Activated CD4-positive, alpha-beta T cell treated with anti-CD3 and anti-CD28 coated beads, Interleukin-2, amount 10 ng/mL, durations not matched to agents 24 days and 14 days (primary cell): ENCODE measurements at places on chromosomes 1 and 21. TPM values are rescaled to one million over a fixed set of nuclear protein-coding genes. Genes with fewer than 3 reads are reported as not detected.

- H3K27me3 ChIP-seq, result peaks cover 2% of the 10 kb centered on the region
- no peak overlapping the region for H3K27ac ChIP-seq
- H3K36me3 ChIP-seq, result no peaks in the 10 kb centered on the region
- DNase-seq, result no peak
Observed at GRCh38 chr1:225746361-225747179, 31.1 kb upstream of the SRP9 start.

DNA sequence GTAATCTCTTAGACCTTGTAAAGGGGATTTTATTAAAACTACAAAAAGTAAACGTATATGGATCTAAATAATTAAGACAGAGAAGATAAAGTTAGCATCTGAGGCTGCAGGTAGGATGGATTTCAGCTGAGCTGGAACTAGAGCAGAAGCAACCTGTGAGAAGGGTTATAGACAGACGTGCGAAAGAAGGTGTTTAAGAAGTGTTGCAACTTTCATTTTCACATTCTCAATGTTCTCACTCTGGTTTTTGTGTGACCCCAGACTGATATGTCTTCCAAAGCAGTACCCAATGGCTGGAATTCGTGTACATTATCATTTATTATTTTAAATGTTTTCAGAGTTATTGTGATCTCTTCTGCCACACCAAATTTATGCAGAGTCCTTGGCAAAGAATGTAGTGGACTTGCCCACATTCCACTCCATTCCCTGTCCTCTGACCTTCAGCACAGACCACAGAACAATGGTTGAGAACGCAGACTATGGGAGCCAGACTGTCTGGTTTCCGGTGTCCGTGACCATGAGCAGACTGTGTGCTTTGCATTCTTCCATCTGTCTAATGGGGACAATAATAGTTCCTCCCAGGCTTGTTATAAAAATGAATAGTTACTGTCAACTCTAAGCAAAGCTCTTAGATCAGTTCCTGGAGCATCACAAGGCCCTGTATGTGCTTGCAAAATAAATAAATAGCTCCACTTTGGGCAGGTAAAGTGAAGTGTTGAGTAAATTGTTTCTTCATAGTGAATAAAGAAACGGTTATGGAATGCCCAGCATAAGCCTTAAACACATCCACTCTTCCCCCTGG lies 140.6 kb upstream of the SAMSN1 start:
- H3K36me3 ChIP-seq, result peaks cover 5% of the 10 kb centered on the region
- peak overlapping the region; percentile 25 for H3K4me3 ChIP-seq
- H3K4me1 ChIP-seq, result peaks cover 46% of the 10 kb centered on the region
- H3K27ac ChIP-seq, result peak overlapping the region; percentile 31
- no peaks in the 10 kb centered on the region for H3K27me3 ChIP-seq

DNA sequence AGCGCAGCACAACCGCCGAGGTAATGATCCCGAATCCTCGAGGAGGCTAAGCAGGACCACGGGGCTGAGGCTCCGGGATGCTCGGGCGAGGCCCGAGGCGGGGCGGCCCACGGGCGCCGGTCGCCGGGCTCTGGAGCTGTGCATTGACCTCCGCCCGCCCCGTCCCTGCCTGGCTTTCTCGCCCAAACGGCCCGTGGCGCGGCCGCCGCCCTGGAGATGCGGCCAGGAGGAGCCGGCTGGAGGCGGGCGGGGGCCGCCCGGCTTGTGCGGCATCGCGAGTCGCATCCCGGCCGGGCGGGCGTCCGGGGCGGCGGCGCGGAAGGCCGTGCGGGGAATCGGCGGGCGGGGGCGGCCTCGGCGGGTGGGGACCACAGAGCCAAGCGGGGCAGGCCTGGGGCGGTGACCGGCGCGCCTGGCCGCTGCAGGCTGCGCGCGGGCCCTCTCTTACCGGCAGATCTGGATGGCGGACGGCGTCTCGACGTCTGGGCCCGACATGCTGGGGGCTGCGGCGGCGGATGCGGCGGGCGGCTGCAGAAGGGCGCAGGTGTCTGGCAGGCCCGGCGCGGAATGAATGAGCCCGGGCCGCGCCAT lies 663 bp downstream of the ACOT7 start:
- no peaks in the 10 kb centered on the region for H3K27me3 ChIP-seq
- no peak for DNase-seq
- H3K36me3 ChIP-seq, result peaks cover 7% of the 10 kb centered on the region
- H3K4me3 ChIP-seq, result peak overlapping the region; percentile 93
- peak overlapping the region; percentile 89 for H3K27ac ChIP-seq

DNA sequence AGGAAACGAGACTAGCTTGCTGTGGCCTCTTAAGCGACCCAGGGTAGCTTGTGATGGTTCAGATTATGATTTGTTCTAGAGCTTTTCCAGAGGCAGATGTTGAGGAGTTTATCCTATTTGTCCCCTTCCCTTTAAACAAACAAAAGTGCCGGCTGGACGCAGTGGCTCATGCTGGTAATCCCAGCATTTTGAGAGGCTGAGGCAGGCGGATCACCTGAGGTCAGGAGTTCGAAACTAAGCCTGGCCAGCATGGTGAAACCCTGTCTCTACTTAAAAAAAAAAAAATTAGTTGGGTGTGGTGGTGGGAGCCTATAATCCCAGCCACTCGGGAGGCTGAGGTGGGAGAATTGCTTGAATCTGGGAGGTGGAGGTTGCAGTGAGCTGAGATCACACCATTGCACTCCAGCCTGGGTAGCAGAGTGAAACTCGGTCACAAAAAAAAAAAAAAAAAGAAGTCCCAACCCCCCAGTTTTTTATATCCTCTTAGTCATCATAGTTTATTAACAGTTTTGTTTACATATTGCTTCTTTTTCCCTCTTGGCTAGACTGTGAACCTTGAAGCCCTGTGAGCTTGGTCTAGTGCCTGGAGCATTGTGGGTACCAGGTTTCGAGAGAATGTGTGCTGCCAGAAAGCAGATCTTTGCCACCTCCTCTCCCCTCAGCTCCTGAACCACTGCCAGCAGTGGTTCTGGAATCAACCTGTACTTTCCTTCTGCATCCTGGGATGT lies 29.8 kb downstream of the MAPKAPK2 start:
- no peaks in the 10 kb centered on the region for H3K27me3 ChIP-seq
- H3K36me3 ChIP-seq, result peaks cover 6% of the 10 kb centered on the region
- H3K27ac ChIP-seq, result peak overlapping the region; percentile 46
- H3K4me3 ChIP-seq, result peak overlapping the region; percentile 27
- peaks cover 65% of the 10 kb centered on the region for H3K4me1 ChIP-seq

DNA sequence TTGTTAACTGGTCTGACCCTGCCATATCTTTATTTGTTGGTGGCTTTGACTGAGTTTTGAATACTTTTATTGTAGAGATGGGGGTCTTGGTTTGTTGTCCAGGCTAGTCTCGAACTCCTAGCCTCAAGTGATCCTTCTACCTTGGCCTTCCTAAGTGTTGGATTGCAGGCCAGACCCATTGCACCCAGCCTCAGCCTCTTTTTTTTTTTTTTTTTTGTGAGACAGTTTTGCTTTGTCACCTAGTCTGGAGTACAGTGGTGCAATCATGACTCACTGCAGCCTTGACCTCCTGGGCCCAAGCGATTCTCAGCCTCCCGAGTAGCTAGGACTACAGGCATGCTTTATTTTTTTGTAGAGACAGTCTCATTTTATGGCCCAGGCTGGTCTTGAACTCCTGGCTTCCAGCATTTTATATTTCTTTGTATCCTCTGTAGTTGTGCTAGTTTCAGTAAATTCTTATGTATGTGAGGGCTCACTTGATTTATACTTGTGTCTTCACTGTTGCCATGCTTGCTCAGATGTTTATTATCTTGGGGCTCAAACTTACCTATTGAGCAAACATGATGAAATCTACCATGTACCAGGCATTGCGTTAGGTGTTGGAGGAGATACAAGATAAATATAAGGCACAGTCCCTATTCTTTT lies 24.1 kb downstream of the THRAP3 start:
- peaks cover 25% of the 10 kb centered on the region for H3K36me3 ChIP-seq
- no peak overlapping the region for H3K4me3 ChIP-seq
- peaks cover 28% of the 10 kb centered on the region for H3K4me1 ChIP-seq
- DNase-seq, result no peak
- H3K27ac ChIP-seq, result peak overlapping the region; percentile 31

DNA sequence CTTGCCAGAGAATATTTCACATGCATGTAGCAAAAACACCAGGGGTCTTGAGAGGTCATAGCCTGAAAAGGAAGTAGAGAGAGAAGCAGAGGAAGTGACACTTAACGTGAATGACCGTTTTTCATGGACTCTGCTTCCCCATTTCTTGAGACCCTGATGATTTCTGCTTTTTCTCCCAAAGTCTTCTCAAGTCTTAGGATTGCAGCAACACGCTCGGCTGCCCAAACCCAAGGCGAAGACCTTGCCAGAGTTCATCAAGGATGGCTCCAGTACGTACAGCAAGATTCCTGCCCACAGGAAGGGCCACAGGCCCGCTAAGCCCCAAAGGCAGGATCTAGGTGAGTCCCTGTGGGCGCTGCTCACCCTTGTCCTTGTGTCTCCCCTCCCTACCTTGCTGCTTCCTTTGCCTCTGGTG lies 12.8 kb downstream of the THEMIS2 start:
- no peak for DNase-seq
- H3K27me3 ChIP-seq, result no peaks in the 10 kb centered on the region
- no peak overlapping the region for H3K27ac ChIP-seq
- peaks cover 55% of the 10 kb centered on the region for H3K4me1 ChIP-seq

- no peak for DNase-seq
- H3K36me3 ChIP-seq, result no peaks in the 10 kb centered on the region
- H3K27ac ChIP-seq, result peak overlapping the region; percentile 34
Observed at GRCh38 chr1:58584082-58584895, 7.2 kb upstream of the TACSTD2 start.

DNA sequence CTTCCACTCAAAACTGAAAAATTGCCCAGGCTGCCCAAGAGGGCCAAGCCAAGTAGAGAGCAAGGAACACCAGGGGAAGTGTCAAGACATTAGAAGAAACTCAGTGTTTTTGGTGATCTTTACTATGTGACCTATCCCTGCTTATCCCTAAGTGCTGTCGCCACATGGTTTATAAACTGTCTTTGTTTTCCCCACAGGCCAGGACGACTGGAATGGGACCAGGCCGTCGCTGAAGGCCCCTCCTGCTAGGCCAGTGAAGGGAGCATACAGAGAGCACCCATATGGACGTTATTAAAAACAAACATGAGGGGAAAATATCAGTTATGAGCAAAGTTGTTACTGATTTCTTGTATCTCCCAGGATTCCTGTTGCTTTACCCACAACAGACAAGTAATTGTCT lies 28.7 kb downstream of the KHDRBS1 start:
- H3K36me3 ChIP-seq, result peaks cover 56% of the 10 kb centered on the region
- H3K4me3 ChIP-seq, result no peak overlapping the region
- DNase-seq, result no peak
- H3K4me1 ChIP-seq, result peaks cover 3% of the 10 kb centered on the region
- H3K27me3 ChIP-seq, result no peaks in the 10 kb centered on the region
- H3K27ac ChIP-seq, result no peak overlapping the region

DNA sequence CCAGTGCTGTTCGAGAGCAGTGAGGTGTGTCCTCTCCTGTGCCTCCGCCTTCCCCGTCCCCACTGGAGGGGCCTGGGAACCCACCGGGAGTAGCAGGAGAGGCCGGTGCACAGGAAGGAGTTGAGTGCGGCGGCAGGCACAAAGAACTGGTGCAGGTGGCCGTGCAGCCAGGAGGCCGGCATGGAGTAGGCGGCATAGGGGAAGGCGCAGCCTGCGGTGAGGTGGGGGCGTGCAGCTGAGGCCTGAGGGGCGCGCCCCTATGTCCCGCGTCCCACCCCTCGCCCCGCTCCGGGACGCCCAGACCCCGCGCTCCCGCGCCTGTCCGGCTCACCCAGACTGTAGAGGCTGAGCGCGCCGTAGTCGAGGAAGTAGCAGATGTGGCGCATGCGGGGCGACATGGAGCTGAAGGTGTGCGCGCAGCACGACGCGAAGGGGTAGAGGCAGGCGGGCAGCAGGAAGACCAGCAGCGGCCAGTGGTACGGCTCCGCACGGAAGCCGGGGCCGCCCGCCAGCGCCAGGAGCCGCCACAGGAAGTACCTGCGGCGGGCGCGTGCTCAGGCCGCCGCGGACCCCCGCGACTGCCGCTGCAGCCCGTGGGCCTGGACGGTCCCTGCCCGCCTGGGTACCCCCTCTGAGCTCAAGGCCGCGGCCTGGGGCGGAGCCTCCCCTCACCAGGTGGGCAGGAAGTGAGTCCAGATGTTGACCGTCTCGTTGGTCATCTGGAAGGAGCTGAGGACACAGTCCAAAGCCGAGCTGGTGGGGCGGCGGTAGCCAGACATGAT lies 2.2 kb downstream of the PAQR6 start:
- DNase-seq, result peak; percentile 81
- peak overlapping the region; percentile 54 for H3K27ac ChIP-seq
- no peaks in the 10 kb centered on the region for H3K27me3 ChIP-seq
- H3K36me3 ChIP-seq, result peaks cover 15% of the 10 kb centered on the region
- peak overlapping the region; percentile 80 for H3K4me3 ChIP-seq

GRCh38 chr1:244254467-244254866 lies 197.2 kb downstream of the ADSS2 start:
- H3K4me3 ChIP-seq, result no peak overlapping the region
- H3K4me1 ChIP-seq, result peaks cover 3% of the 10 kb centered on the region
- no peak overlapping the region for H3K27ac ChIP-seq
- no peak for DNase-seq
- H3K27me3 ChIP-seq, result no peaks in the 10 kb centered on the region

- no peak overlapping the region for H3K4me3 ChIP-seq
- no peak overlapping the region for H3K27ac ChIP-seq
- peaks cover 38% of the 10 kb centered on the region for H3K27me3 ChIP-seq
Observed at GRCh38 chr1:25738499-25738898, 61.5 kb upstream of the SELENON start.

GRCh38 chr21:46650476-46651098 lies 15.1 kb downstream of the PRMT2 start:
- H3K27ac ChIP-seq, result no peak overlapping the region
- H3K4me3 ChIP-seq, result no peak overlapping the region
- peaks cover 94% of the 10 kb centered on the region for H3K36me3 ChIP-seq
- no peaks in the 10 kb centered on the region for H3K27me3 ChIP-seq
- DNase-seq, result peak; percentile 37
- H3K4me1 ChIP-seq, result no peaks in the 10 kb centered on the region

GRCh38 chr21:44884097-44884496 lies 10.6 kb upstream of the PTTG1IP start:
- no peak for DNase-seq
- no peak overlapping the region for H3K4me3 ChIP-seq
- peaks cover 24% of the 10 kb centered on the region for H3K36me3 ChIP-seq
- H3K27ac ChIP-seq, result no peak overlapping the region

- no peaks in the 10 kb centered on the region for H3K4me1 ChIP-seq
- H3K27me3 ChIP-seq, result peaks cover 4% of the 10 kb centered on the region
- H3K27ac ChIP-seq, result no peak overlapping the region
- DNase-seq, result no peak
Observed at GRCh38 chr1:54835131-54835898, 34.2 kb upstream of the TTC22 start.

The GBP7 gene
- total RNA-seq, result not detected in 2 replicates

The MROH9 gene
- not detected in 2 replicates for total RNA-seq

The NFASC gene
- 0.17 and 0.21 TPM in 2 replicates for total RNA-seq

The SEMA6C gene
- 2.3 and 2.5 TPM in 2 replicates for total RNA-seq

The SLAMF8 gene
- 1.1 and 1.2 TPM in 2 replicates for total RNA-seq

The KRTAP10-11 gene
- not detected in 2 replicates for total RNA-seq

The CROCC gene
- 23.4 and 27.0 TPM in 2 replicates for total RNA-seq

The CCDC190 gene
- total RNA-seq, result not detected in 2 replicates

The ERG gene
- 0.12 and 0.14 TPM in 2 replicates for total RNA-seq

The SPRR2E gene
- total RNA-seq, result not detected in 2 replicates
